T-helper 9 cell (primary cell): ENCODE measurements at places on chromosomes 2 and 18.

GRCh38 chr2:61421611-61422010 is 49.3 kb downstream of the USP34 start:
- DNase-seq: peak; percentile 20

- DNase-seq: no peak
Observed at GRCh38 chr2:88831792-88832248, 140.3 kb downstream of the RPIA start.

GRCh38 chr18:57915865-57916582 is 112.9 kb upstream of the ATP8B1 start:
- no peak for DNase-seq

DNA sequence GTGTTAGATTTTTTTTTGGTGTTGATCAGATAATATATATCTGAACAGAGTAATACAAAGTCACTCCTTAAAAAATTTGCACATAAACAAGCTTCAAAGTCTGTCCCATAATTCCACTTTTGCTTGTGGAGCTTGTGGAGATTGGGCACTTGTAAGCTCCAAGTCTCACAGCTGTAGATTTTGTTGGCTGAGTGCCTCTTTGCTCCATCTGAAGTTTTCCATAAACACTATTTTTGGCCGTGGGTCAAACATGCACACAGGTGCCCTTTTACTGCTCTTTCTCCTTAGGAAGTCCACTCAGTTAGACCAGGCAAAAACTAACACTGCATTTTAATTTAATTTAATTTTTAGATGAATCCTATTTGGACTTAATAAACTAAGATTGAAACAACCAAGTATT is 3.6 kb upstream of the KCNJ13 start:
- no peak for DNase-seq

DNA sequence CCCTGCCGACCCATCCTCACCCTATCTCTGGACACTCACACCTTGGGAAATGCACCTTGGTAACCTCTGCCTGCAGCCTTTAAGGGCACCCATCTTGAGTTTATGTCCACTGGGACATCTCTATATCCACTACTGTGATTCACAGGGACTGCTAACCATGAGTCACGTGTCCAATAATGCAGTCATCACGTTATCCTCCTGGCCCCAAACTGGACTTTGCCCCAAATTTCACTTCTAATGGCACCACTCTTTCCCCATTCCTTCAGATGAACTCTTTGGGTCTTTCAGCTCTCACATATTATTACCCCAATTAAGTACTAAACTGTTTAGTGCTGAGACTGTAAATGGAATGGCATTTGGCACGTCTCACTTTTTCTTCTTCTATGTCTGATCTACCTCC is 71.2 kb upstream of the TMEM200C start:
- no peak for DNase-seq

GRCh38 chr2:166376873-166377272 is 1.1 kb upstream of the SCN9A start:
- DNase-seq: no peak

DNA sequence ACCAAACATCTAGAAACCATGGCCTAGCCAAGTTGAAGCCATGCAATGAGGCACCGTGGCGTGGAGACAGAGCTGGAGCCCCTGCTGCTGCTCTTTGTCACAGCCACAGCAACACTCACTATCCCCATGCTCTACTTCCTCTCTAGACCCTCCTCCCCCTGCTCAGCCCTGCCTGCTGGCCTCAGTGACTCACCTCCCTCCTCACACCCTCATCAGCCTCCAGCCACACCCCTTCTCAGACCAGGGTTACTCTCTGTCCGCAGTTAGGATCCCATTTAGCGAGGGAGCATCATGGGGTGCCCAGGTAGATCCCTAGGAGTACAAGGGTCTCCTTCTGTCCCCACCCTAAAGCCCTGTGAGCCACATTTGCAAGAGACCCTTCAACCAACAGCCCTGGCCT is 25.4 kb upstream of the SOX11 start:
- DNase-seq: no peak

DNA sequence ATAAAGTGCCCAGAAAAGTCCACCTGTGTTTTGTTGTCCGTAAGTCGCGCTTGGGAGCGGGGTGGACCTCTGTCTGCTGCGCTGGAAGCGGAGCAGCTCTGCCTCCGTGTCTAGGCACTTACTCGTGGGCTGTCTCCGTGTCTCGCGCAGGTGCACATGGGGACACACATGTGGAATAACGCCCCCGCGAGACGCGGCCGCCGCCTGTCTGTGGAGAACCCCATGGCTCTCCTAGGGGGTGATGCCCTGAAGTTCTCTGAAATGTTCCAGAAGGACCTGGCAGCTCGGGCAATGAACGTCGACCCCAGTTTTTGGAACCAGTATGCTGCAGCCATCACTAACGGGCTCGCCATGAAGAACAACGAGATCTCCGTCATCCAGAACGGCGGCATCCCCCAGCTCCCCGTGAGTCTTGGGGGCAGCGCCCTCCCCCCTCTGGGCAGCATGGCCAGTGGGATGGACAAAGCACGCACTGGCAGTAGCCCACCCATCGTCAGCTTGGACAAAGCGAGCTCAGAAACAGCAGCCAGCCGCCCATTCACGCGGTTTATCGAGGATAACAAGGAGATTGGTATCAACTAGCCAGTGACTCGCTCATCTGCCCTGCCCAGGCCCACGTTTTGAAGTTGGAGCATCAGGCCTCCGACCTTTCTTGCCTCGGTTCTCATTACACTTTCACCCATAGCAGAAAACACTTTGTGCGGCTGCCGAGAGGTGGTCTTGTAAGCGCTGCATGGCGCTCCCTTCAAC is 17.3 kb downstream of the SALL3 start:
- DNase-seq: no peak

DNA sequence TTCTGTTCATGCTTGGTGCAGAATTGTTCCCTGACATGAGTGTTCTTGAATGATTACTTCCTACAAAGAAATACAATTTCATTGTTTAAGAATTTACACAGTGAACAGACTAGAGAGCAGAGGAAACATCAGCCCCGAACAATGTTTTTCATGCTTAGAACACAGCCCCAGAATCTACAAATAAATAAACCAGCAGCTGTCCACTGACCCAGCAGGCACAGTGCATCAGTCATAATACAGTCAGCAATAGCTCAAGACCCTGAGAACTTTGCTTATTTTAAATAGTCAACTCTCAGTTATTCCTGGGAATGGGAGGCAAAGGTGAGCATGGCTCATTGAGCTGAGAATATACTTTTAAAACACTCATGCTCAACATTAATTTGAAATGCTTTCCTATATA is 38.4 kb downstream of the XIRP2 start:
- no peak for DNase-seq

- DNase-seq: no peak
Observed at GRCh38 chr2:194271293-194271961, 1385.6 kb upstream of the SLC39A10 start.

DNA sequence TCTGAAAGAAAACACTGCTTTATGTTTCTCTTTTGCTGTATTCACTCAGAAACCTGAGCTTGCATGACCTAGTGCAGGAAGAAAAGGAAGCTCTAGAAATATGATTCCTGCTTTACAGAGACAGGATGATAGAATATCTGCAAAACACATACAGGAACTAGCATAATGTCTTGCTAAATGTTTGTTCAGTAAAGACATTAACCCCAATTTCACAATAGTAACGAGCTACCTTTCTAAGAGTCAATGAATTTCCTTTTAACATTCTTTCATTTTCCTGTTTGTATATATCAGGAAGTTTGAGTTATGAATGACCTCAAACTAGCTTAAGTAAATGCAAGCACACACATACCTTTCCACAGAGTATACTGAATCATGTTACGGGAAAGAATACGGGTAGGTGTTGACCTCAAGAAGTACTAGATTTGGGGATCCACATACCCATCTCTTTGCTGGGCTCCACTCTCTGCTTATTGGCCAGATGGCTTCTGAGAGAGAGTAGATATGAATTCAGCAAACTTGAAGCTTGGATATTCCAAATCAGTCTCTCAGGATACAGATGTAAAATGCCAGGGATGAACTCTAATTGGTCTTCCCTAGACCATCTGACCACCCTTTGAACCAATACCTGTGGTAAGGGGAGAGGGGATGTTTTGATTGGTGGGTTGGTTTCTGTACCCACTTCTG is 18.2 kb upstream of the ACSL3 start:
- DNase-seq: no peak

DNA sequence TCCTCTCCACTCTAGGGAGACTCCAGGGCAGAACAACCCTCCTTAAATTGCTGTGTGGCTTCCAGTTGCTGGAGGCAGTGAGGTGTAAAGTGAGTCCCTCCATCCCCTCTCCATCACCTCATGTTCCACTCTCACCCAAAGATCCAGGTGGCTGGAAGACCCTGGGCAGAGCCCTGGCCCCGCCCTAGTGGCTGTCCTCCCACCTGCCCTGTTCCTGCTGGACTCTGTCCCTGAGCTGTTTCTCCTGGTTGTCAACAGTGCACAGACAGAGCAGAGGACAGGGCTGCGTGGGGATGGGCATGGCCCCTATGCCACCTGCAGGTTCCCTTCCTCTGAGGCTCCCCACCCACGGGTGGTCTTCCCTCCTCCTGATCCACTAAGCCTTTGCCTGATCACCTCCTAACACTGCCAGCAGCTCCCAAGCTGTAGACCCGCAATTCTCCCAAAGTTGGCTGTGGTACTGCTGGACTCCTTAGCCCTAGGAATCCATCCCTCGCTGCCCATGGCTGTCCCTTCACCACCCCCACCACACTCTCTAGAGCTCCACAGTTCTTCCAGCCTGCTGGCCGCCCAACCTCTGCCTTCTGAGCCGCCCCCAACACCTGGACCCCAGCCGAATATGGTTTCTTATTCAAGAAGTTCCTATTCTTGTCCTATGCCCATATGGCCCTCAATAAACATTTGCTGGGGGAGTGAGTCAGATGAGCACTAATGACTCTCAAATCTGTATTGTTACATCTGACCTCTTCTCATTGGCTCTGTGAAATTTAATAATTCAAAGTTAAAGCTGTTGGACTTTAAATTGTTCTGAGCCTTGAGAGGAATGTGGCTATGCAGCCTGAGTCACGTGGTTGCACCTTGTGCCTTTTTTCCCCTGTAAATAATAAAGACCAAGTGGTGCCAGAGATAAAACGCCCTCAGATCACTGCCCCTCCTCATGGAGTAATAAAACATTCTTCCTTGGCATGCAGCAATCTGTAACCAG is 260.0 kb upstream of the HS6ST1 start:
- DNase-seq: no peak

DNA sequence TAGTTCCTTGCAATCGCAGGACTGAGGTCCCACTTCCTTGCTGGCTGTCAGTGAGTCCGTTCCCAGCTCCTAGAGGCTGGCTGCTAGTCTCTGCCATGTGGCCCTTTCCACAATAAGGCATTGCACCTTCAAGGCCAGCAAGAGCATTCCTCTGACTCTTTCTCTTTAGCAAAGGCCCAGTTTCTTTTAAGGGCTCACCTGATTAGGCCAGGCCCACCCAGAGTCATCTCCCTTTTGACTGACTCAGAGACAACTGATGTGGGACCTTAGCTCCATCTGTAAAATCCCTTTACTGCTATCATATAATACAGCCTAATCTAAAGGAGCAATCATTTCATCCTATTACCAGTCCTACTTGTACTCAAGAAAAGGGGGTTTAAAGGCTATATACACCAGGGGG is 278.2 kb downstream of the SLC4A3 start:
- DNase-seq: no peak

- DNase-seq: no peak
Observed at GRCh38 chr18:27143580-27144287, 41.4 kb downstream of the CHST9 start.
